ENCODE measurements at places on chromosomes 2 and 18. TPM values are rescaled to one million over a fixed set of nuclear protein-coding genes. Genes with fewer than 3 reads are reported as not detected.

PLGLB2 gene
- 3.6 TPM for total RNA-seq

TUBA4B gene
- total RNA-seq: not detected

SPR gene
- 0.60 TPM for total RNA-seq

IL36G gene
- total RNA-seq: not detected

ACKR3 gene
- total RNA-seq: 1.3 TPM

GALM gene
- total RNA-seq: 18.5 TPM

KLHL29 gene
- total RNA-seq: 0.42 TPM

SULT1C2 gene
- not detected for total RNA-seq

SCG2 gene
- not detected for total RNA-seq

GAREM1 gene
- 0.10 TPM for total RNA-seq

GDF7 gene
- total RNA-seq: 0.72 TPM

CYTIP gene
- 294 TPM for total RNA-seq

SF3B1 gene
- total RNA-seq: 454 TPM

EVX2 gene
- total RNA-seq: not detected

CTNNA2 gene
- not detected for total RNA-seq

CCDC85A gene
- not detected for total RNA-seq

SIGLEC15 gene
- total RNA-seq: not detected

UGT1A9 gene
- total RNA-seq: not detected

ATP8B1 gene
- not detected for total RNA-seq

TYMS gene
- total RNA-seq: 2.5 TPM

LONRF2 gene
- total RNA-seq: 0.12 TPM

GAL3ST2 gene
- total RNA-seq: 2.4 TPM

LIMS1 gene
- total RNA-seq: 233 TPM

COL3A1 gene
- 0.12 TPM for total RNA-seq

FSHR gene
- total RNA-seq: not detected

XDH gene
- total RNA-seq: 0.16 TPM

HNMT gene
- 0.47 TPM for total RNA-seq

PRSS56 gene
- not detected for total RNA-seq

ARL6IP6 gene
- 17.9 TPM for total RNA-seq

CELF4 gene
- not detected for total RNA-seq

SKA1 gene
- 0.27 TPM for total RNA-seq

UBE2F gene
- total RNA-seq: 40.3 TPM

ATP6V1B1 gene
- total RNA-seq: not detected

C1QL2 gene
- total RNA-seq: not detected

PPP4R1 gene
- 54.1 TPM for total RNA-seq

ARHGAP25 gene
- 90.6 TPM for total RNA-seq

LCT gene
- total RNA-seq: 0.07 TPM

SIX3 gene
- total RNA-seq: not detected

ANKRD53 gene
- 0.34 TPM for total RNA-seq

CPO gene
- total RNA-seq: not detected

SPIRE1 gene
- 1.1 TPM for total RNA-seq

GTF2A1L gene
- total RNA-seq: not detected

DCAF17 gene
- 17.5 TPM for total RNA-seq

SLC38A11 gene
- total RNA-seq: not detected

SEPTIN10 gene
- total RNA-seq: 3.9 TPM

INPP1 gene
- total RNA-seq: 3.7 TPM

RFTN2 gene
- total RNA-seq: not detected

CYRIA gene
- 2.4 TPM for total RNA-seq

RNF125 gene
- total RNA-seq: 50.6 TPM

GALNT14 gene
- total RNA-seq: not detected

Data from T-helper 17 cell (primary cell).